ENCODE measurements at places on chromosomes 5 and 9.

DNA sequence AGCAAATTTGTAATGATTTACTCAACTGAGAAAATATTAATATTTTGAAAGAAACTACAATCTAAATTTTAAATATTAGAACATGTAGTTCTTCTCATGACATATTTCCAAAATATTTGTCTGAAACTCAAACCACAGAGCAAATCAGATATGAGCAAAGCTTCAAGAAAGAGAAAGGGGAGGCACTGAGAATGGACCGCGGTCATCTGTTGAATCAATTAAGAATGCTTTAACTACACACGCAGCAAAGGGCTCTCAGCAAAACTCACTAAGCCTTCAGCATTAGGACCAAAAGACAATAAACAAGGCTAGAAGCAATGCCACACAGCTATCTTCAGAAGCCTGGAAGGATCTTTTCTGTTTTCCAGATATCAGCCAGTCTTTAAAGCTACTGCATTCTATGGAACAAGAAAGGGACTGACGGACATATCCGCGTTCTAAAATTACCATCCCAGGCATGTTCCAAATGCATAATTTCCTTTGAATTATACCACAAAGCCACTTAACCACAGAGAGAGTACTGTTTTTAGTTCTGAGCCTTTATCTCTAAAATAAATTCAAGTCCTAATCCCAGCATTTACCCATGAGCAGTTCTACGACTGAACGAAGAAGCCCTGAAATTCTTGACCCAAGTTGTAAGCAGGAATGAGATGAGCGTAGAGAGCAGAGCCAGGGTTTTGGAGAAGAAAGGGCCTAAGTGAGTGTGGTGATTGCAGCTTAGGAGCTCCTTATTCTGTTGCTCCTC, 513.5 kb downstream of the AGTPBP1 start:
- no peak for DNase-seq

DNA sequence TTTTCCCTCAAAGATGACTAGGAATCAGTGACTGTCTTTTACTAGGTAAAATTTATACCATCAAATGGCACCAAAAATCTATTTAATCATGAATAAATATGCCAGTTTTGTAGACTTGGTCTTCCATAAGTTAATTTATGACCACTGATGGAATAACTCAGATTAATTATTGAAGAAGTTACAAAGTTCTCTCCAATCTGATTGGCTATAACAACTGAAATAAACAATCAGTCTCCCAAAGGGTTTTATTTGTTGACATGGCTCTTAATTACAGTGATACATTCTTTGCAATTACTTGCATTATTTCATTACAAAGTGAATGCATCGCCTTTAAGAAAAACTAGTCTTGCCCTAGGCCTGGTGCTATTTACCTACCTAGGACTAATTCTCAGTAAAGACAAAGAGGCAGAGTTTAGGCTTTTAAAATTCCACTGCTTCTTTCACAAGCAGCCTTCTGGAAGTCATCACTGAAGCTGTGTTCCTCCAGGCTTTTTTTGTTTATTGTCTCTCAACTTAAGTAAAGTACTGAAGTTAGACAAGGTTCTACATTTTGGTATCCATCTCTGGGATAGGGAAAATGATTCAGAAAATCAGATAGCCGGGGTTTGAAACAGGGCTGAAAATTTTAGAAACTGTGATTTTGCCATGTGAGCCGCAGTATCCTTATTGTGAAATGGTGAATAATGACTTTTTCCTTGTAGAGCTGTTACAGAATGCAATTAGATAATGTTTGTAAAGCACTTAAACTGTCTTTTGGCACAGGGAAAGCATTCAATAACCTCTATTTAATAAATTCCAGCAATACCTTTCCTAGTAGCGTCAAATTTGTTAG, 2.5 kb downstream of the STOM start:
- DNase-seq: no peak

GRCh38 chr5:156438076-156438475, 111.1 kb downstream of the SGCD start:
- no peak for DNase-seq

DNA sequence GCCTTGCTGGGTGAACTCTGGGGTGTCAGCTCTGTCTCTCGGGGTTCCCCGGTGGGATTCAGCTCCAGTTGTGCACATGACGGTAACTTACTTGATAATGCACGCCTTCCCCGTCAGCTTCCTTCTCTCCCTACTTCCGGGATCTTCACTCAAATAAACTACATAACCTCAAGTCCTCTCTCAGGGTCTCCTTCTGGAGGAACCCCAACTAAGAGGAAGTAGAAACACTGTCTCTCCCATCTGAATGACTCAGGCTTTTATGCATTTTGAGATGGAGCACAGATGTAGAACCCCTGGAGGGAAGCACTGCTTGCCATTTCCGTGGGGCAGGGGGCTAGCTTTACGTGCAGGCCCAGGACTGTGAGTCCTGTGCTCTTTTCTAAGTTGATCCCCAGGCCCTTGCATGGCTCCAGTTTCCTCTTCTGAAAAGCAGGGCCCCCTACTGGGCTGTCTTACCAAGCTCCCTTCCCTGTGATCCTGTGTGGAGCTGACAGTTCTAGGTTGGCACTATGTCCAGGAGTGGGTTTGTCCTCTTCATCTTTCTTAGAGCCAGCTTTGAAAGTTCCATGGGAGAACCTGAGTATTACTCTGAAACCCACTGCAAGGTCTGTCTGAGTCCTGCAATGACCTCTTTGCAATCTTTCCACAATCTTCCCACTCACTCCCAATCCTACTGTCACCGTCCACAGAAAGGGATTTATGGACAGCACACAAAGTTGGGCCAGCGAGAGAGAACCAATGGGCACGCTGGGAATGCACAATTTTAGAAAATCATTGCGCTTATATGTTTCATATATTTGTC, 17.7 kb downstream of the S1PR3 start:
- no peak for DNase-seq

DNA sequence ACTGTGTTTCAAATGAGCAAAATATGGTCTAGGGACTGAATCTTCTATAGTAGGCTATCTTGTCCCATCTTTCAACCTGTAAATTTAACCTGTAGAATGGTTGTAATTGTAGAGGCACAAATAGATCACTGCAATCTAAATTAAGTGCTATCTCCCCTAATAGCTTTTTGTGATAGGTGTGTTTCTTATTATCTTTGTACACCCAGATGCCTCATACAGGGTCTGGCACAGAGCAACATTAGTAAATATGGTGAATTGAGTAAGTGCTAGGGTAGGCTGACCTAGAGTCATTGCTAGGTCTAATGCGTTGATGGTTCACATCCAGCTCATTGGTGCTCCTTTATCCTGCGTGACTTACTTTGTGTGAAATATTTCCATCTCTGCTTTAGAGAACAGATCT, 100.6 kb downstream of the PBX3 start:
- no peak for DNase-seq

- peak; percentile 38 for DNase-seq
Measured at GRCh38 chr9:129176701-129177442, 1.2 kb downstream of the IER5L start.
